ENCODE measurements at places on chromosomes 4 and X. TPM values are rescaled to one million over a fixed set of nuclear protein-coding genes. Genes with fewer than 3 reads are reported as not detected.

TASL gene
- total RNA-seq: 1.1 TPM

ABCB7 gene
- 27.9 TPM for total RNA-seq

SHOX gene
- 0.11 TPM for total RNA-seq

SORBS2 gene
- 77.4 TPM for total RNA-seq

LDB2 gene
- 7.9 TPM for total RNA-seq

SCLT1 gene
- total RNA-seq: 8.4 TPM

GC gene
- total RNA-seq: not detected

USP51 gene
- 0.53 TPM for total RNA-seq

NUDT6 gene
- 7.9 TPM for total RNA-seq

GRCh38 chr4:67365661-67366245, 179.6 kb downstream of the CENPC start:
- H3K36me3 ChIP-seq: no peaks in the 10 kb centered on the region
- no peaks in the 10 kb centered on the region for H3K4me1 ChIP-seq
- DNase-seq: no peak
- H3K4me3 ChIP-seq: no peak overlapping the region

DNA sequence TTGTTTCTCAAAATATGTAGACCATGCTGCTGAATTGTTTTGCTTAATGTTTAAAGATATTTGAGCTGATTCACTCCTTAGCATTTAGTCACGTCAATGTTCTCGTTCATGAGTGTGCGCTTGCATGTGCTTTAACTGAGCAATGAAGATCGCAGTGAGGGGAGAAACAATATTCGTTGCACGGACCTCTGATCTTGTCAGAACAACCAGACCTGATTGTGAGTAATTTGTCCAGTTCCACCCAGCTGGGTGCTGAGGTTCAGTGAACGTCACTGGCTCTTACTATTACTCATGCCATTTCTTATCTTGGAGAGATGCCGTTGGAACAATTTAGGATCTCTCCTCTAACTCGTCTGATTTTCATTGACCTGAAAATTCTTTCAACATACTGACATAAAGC, 15.0 kb upstream of the PRKX start:
- no peaks in the 10 kb centered on the region for H3K27me3 ChIP-seq
- H3K4me3 ChIP-seq: no peak overlapping the region
- no peaks in the 10 kb centered on the region for H3K4me1 ChIP-seq
- no peaks in the 10 kb centered on the region for H3K36me3 ChIP-seq
- no peak for DNase-seq

DNA sequence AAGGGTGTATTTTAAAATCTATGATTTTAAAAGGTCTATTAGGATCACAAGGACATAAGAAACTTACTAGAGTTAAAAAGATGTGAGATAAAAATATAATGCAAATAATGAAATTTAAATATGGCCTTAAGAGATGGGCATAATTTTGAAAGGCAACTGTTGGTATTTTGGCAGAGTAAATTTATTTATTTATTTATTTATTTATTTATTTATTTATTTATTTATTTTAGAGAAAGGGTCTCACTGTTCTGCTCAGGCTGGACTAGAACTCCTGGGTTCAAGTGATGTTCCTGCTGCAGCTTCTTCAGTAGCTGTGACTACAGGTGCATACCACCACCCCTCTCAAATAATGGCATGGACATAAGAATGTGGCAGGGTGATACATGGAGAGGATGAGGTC, 932.1 kb upstream of the LCORL start:
- no peaks in the 10 kb centered on the region for H3K36me3 ChIP-seq
- H3K27me3 ChIP-seq: no peaks in the 10 kb centered on the region
- no peak overlapping the region for H3K27ac ChIP-seq
- no peaks in the 10 kb centered on the region for H3K4me1 ChIP-seq
- no peak for DNase-seq
- H3K4me3 ChIP-seq: no peak overlapping the region

GRCh38 chrX:155880586-155881157, 473 bp upstream of the VAMP7 start:
- no peak for DNase-seq
- H3K27ac ChIP-seq: peak overlapping the region; percentile 57
- no peaks in the 10 kb centered on the region for H3K4me1 ChIP-seq

- no peak overlapping the region for H3K4me3 ChIP-seq
- no peak for DNase-seq
- H3K4me1 ChIP-seq: no peaks in the 10 kb centered on the region
Measured at GRCh38 chr4:170827562-170828274, 738.0 kb upstream of the AADAT start.

DNA sequence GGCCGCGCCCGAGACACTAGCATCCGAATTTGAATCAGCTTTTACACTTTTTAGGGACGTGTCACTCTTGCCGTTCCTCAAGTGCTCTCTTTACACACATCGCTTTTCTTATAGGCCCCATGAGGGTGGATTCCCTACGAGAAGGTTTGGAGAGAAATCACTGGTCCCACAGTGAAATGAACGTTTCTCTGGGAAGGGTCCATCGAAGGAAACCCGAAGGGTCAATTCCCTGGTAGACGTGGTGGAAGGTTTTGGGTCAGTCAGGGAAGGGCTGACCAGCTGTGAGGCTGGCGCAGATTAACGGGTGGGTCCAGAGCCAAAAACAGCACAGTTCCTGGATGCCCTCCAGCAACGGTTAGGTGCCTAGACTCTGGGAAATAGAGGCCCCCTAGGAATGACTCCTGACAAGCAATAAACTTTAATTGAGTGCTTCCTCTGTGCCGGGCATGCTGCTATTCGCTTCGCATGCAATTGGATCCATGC, 35.9 kb downstream of the ETDC start:
- H3K4me1 ChIP-seq: peaks cover 3% of the 10 kb centered on the region
- no peaks in the 10 kb centered on the region for H3K27me3 ChIP-seq
- H3K36me3 ChIP-seq: no peaks in the 10 kb centered on the region
- H3K4me3 ChIP-seq: peak overlapping the region; percentile 59
- peak overlapping the region; percentile 90 for H3K27ac ChIP-seq
- DNase-seq: peak; percentile 50

- no peak for DNase-seq
- no peak overlapping the region for H3K4me3 ChIP-seq
- H3K4me1 ChIP-seq: no peaks in the 10 kb centered on the region
- no peak overlapping the region for H3K27ac ChIP-seq
- no peaks in the 10 kb centered on the region for H3K27me3 ChIP-seq
Measured at GRCh38 chr4:3640587-3640962, 108.4 kb upstream of the LRPAP1 start.

- no peaks in the 10 kb centered on the region for H3K4me1 ChIP-seq
- no peak for DNase-seq
- H3K36me3 ChIP-seq: no peaks in the 10 kb centered on the region
- no peak overlapping the region for H3K27ac ChIP-seq
Measured at GRCh38 chr4:13386405-13387107, 97.6 kb downstream of the RAB28 start.

- H3K27ac ChIP-seq: no peak overlapping the region
- H3K4me1 ChIP-seq: no peaks in the 10 kb centered on the region
- peaks cover 76% of the 10 kb centered on the region for H3K36me3 ChIP-seq
Measured at GRCh38 chr4:10081218-10081606, 35.4 kb downstream of the WDR1 start.

DNA sequence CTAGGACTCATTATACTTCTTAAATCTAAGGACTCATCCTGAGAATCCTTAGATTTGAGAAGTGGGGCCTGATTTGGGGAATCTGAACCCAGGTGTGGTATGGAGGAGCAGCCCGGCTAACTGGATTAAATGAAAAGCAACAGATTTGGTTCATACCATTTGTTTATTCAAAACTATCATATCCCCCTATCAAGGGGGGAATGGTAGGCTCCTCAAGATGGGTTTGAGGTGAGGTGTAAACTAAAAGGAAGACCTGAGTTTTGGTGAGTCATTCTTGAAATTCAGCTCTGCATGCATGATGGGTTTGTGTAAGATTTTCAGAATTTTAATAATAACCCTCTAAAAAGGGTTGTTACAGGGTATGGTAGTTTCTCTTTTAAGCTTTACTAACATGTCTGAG, 53.4 kb downstream of the CASP6 start:
- no peaks in the 10 kb centered on the region for H3K27me3 ChIP-seq
- H3K27ac ChIP-seq: no peak overlapping the region
- no peak for DNase-seq
- H3K4me3 ChIP-seq: no peak overlapping the region
- H3K36me3 ChIP-seq: no peaks in the 10 kb centered on the region

GRCh38 chrX:17375367-17375636, 302 bp downstream of the NHS start:
- H3K27me3 ChIP-seq: peaks cover 5% of the 10 kb centered on the region
- no peaks in the 10 kb centered on the region for H3K4me1 ChIP-seq
- H3K27ac ChIP-seq: peak overlapping the region; percentile 7
- H3K36me3 ChIP-seq: no peaks in the 10 kb centered on the region
- peak; percentile 19 for DNase-seq

GRCh38 chrX:20265726-20266681, 705 bp downstream of the RPS6KA3 start:
- H3K4me3 ChIP-seq: peak overlapping the region; percentile 52
- peak; percentile 27 for DNase-seq
- H3K36me3 ChIP-seq: no peaks in the 10 kb centered on the region
- H3K4me1 ChIP-seq: no peaks in the 10 kb centered on the region

DNA sequence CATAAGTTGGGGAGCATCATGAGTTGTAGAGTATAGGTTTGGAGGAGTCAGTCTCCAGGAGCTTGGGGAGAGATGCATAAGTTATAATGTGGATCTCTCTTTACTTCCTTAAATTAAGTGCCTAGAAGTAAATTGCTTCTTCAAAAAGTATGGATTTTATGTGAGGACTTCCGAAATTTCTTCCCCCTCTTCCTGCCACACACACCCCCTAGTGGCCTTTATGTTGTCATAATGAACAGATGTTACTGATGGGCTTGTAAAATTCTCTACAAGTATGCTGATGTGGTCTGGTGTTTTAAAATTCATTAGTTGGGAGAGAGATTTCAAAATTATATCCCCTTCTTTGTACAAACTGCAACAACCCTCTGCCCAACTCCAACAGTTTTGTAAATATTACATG, 2.3 kb upstream of the METTL14 start:
- no peaks in the 10 kb centered on the region for H3K4me1 ChIP-seq
- H3K36me3 ChIP-seq: peaks cover 1% of the 10 kb centered on the region
- no peak for DNase-seq
- no peaks in the 10 kb centered on the region for H3K27me3 ChIP-seq
- no peak overlapping the region for H3K4me3 ChIP-seq
- no peak overlapping the region for H3K27ac ChIP-seq

DNA sequence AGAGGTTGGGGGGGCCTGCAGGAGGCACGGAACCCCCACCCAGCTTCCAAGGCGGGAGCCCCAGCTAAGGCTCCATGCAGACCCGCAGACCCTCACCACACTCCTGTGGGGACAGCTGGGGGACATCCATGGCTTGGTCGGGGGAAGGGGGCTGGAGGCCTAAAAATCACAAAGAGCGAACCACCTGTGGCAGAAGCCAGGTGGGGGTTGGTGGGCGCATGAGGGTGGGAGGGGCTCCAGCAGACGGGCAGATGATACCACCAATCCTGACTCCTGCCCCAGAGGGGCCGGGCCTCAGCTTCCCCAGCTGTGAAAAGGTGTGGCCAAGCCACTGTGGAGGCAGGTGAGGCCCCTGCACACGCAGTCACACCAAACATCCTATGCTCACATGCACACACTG, 111.6 kb downstream of the FAM53A start:
- H3K4me3 ChIP-seq: no peak overlapping the region
- H3K27ac ChIP-seq: no peak overlapping the region
- no peaks in the 10 kb centered on the region for H3K4me1 ChIP-seq
- DNase-seq: no peak
- no peaks in the 10 kb centered on the region for H3K27me3 ChIP-seq
- no peaks in the 10 kb centered on the region for H3K36me3 ChIP-seq

- H3K4me1 ChIP-seq: no peaks in the 10 kb centered on the region
- no peaks in the 10 kb centered on the region for H3K36me3 ChIP-seq
- no peak overlapping the region for H3K27ac ChIP-seq
- no peaks in the 10 kb centered on the region for H3K27me3 ChIP-seq
- no peak for DNase-seq
Measured at GRCh38 chrX:3582451-3582850, 131.0 kb downstream of the PRKX start.

DNA sequence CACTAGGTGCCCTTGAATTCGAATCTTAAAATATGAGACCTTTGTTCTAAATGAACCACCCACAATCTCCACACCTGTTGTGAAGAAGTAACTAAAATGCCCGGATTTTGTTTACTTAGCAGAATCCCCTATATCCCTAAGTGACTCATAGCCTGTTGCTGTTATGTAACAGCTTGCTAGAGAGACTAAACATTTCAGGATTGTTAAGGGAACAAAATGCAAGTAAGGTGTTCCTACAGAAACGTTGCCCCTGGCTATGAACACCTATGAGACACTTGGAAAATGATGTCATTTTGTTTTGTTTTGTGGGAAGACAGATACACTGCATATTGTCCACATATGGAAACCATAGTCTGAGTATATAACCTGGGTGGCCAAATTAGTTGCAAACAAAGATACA, 24.2 kb upstream of the MXRA5 start:
- no peaks in the 10 kb centered on the region for H3K36me3 ChIP-seq
- no peak overlapping the region for H3K4me3 ChIP-seq
- H3K27ac ChIP-seq: no peak overlapping the region

DNA sequence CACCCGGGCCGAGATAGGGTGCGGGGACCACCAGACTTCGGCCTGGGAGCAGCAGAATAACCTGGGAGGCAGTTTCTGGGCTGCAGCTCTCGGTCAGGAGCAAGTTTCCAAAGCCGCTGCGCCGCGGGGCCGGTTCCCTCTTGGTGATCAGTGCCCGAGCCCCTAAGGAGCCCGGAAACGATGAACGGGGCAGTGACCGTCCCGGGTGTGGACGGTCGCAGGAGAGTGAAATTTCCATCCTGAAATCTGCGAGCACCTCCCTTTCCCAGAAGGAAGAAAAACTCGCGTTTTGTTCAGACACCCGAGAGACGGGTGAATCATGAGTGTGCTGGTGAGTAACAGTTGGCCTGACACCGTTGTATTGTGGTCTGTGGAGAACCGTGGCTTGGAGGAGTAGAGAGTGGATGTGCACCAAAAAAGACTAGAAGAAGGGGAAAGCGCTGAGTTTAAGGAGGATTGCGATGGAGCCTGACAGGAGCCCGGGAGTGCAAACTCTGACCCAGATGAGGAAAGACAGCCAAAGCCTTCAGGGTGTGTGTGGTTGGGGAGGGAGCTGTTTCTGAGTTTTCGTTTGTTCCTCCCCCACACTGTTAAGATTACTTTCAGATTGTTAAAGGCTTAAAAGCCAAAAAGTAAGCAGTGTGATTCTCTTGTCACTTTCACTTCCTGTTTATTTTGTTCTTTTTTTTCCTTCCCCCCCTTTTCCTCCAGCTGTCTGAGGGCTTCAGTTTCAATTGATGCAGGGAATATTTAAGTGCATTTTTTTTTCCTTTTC, 828 bp downstream of the MCUB start:
- no peaks in the 10 kb centered on the region for H3K36me3 ChIP-seq
- peak overlapping the region; percentile 91 for H3K27ac ChIP-seq
- no peaks in the 10 kb centered on the region for H3K27me3 ChIP-seq
- DNase-seq: peak; percentile 48
- no peaks in the 10 kb centered on the region for H3K4me1 ChIP-seq

GRCh38 chr4:26647523-26648224, 63.8 kb downstream of the TBC1D19 start:
- H3K4me3 ChIP-seq: no peak overlapping the region
- no peaks in the 10 kb centered on the region for H3K4me1 ChIP-seq
- H3K27me3 ChIP-seq: no peaks in the 10 kb centered on the region
- no peak overlapping the region for H3K27ac ChIP-seq
- DNase-seq: no peak

GRCh38 chr4:120517966-120518365, 404.6 kb downstream of the PRDM5 start:
- no peak overlapping the region for H3K4me3 ChIP-seq
- no peaks in the 10 kb centered on the region for H3K4me1 ChIP-seq
- DNase-seq: peak; percentile 56
- no peak overlapping the region for H3K27ac ChIP-seq
- H3K27me3 ChIP-seq: no peaks in the 10 kb centered on the region

Measured in colonic mucosa (tissue), 4 donors.